NCI-H187 (cell line): ENCODE measurements at places on chromosomes 3 and 15.

DNA sequence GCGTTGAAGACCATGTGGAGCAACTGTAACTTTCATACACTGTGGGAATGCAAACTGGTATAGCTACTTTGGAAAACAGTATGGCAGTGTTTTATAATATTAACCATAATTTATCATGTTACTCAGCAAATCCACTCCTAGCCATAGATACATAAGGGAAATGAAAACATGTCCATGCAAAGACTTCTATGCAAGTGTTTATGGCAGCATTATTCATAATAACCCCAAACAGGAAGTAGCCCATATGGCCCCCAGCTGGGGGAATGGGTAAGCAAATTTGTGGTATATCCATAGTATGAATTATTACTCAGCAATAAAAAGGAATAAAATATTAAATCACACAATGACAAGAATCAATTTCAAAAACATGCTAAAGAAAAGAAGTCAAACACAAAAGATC is 23.0 kb upstream of the GATA2 start:
- no peak for DNase-seq

DNA sequence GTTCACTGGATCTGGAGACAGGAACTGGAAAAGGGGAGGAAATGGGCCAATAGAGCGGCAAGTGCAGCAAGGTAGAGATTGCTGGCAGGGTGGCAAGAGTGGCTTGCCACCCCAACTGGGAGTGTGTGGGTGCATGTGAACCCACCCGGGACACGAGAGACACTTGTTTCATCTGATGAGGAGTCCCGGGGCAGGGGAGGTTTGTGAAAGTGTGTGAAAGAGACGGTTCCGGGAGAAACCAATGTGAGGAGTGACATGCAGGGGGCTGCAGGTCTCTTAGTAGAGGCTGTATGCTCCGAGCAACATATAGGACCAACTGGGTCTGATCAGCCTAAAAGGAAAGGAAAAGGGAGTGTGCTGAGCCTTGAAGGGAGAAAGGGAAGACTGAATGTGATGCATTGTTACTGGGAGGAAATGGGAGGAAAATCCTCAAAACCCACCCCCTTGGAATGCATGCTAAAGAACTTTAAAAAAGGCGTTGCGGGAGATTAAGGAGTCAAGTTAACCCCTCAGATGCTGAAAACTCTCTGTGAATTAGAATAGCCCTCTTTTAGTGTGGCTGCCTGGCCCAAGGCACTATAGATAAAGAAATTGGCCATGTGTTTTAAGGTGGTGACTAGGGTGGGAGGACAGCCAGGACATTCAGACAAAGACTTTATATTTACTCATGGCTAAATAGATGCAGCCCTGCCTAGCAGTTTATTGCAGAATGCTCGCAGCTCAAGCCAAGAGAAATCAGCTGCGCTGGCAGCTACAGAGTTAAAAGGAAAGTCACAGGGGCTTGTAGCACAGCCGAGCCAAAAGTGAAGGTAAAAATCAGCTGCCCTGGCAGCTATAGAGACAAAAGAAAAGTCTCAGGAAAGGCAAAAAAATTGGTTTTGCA is 9.1 kb upstream of the SLC9C1 start:
- DNase-seq = no peak

- no peak for DNase-seq
These were observed 91.6 kb upstream of the LIPC start for GRCh38 chr15:58340176-58340575.

DNA sequence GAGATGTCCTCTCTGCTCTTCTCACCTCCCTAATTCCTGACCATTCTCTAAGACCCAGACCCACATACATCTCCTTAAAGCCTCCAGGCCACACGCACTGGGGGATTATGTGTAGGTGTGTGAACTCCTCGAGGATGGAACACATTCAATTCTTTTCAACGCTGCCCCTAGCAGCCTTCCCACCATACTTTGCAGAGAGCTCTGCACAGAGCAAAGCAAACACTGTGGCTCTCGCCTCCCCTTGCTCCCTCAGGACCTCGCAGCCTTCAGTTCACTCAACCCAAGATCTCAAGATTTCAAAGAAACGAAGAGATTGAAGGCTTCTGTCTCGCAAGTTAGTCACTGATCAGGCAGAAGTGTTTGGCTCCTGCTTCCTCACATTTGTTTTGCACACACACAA is 6.0 kb downstream of the ACTC1 start:
- DNase-seq = no peak

GRCh38 chr3:188294113-188294512 is 140.2 kb downstream of the LPP start:
- DNase-seq = no peak

DNA sequence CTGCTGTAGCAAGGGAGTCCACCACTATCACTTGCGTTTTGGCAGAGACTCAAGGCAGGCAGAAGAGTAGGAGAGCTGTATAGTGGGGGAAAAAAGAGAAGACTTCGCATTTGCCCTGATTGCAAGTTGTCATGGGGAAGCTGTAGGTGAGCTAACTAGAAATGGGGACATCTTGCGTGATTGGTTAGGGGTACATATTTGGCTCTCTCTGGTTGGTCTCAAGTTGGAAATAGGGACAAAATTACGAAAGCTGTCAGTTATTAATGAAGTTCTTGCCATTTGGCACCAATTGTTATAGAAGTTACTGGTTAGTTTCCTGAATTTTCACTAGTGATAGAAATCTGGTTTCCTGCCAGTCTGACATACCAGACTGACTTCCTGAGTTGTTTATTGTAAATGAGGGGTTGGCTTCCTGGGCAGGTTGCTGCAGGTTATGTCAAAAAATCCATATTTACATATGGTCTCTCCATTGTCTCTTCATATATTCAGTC is 8.2 kb upstream of the SENP7 start:
- no peak for DNase-seq

DNA sequence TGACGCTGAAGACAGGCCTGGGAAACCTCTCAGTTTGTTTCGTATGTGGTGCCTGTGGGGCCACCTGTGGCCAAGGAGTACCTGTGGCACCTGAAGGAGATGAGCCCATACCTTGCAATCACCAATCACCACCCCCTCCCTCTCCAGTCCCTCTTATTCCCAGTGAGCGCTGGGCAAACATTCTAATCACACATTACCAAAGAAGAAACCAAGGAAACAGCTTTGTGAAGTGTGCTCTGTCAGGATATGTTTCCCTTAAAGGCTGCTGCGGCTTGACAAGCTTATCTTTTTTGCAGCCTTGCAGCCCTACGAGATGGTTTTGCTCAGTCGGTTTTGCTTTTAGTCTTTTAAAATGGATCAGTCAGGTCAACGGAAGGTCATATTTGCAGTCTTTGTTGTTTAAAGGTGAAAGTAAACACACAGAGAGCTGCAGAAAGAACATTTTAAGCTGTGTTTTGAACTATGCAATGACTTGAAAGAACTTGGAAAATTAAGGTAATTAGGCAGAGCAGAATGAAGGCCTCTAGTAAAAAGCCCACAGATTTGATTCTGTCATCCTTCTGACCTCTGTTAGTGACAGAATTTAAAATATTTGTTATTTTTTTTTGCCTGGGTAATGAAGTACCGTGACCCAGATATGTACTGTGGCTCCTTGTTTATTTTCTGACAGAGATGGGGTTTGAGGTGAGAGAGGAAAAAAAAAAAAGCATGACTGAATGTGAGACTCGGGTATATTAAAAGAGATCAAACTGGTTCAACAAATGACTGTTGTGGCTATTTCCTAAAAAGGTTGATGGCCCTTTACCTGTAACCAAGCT is 461.4 kb downstream of the NSUN3 start:
- DNase-seq = no peak

- no peak for DNase-seq
These were observed 3.3 kb upstream of the CP start for GRCh38 chr3:149224736-149225594.

DNA sequence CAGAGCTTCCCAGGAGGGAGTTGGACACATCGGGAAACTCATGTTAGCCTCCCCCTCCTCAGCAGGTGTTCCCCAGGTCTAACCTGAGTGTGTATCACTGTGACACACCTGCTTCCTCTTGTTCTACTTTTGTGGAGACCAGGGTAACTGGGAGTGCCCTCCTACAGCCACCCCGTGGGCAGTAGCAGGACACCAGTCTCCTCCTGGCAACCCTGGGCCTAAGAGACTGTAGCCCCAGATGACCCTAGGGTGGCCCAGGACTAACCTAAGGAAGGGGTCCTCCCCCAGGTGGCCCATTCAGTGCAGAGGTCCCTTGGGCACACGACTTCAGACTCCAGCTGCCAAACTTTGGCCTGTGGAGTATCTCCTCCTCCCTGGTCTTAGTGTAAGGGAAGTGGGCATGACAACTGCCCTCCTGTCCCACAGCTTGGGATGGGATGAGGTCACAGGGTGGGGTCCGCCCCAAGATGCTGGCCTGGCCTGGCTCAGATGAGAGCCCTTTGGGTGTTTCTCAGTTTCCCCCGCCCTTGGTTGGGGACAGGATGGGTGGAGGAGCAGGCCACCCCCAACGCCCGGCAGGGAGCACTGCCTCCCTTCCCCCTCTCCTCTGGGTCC is 4.8 kb downstream of the CSK start:
- DNase-seq = no peak
